Keratinocyte (primary cell): ENCODE measurements at places on chromosomes 16 and 17.

DNA sequence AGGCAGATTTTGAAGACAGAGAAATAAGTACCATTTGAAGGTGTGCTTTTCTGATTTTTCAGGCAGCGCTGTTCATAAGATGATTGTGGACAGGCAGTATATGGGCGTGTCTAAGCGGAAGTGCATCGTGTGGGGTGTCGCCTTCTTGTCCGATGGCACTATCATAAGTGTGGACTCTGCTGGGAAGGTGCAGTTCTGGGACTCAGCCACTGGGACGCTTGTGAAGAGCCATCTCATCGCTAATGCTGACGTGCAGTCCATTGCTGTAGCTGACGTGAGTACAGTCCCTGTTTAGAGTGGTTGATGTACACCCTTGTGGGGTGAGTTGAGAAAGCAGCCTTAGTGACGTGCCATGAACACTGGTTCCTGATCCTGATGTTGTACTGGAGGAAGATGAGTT lies 10.7 kb downstream of the UTP4 start:
- no peak for DNase-seq

GRCh38 chr17:51165680-51166197 lies 472 bp upstream of the NME2 start:
- DNase-seq, result no peak

GRCh38 chr17:17468217-17469010 lies 8.4 kb upstream of the MED9 start:
- DNase-seq, result no peak

- DNase-seq, result no peak
Observed at GRCh38 chr16:3715430-3715829, 1.9 kb downstream of the TRAP1 start.

- DNase-seq, result no peak
Observed at GRCh38 chr17:31736855-31737625, 122.0 kb downstream of the COPRS start.

GRCh38 chr16:5951486-5951885 lies 853.9 kb upstream of the EEF2KMT start:
- no peak for DNase-seq

GRCh38 chr16:66844342-66845079 lies at the start of gene CA7:
TSS of gene CA7 (plus strand) at chr16:66844414. CDS start at chr16:66844488, 74 bp downstream.
- DNase-seq, result no peak

DNA sequence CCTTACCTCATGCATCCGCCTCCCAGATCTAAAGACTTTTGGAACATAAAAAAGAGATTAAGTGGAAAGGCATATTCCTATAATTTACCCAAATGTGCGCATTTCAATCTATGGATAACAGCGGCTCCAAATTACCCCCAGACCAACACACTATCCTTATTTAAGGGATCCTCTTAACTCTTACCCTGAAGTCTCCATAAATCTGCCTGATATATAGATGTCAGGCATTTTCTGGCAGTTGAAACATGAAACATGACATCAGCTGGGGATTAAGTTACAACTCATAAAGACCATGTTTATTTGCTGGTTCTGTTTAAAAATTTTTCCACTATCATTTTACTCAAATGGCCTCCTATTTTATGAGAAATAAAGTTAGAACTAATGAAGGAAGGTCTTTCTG lies 478.5 kb upstream of the SALL1 start:
- DNase-seq, result no peak

DNA sequence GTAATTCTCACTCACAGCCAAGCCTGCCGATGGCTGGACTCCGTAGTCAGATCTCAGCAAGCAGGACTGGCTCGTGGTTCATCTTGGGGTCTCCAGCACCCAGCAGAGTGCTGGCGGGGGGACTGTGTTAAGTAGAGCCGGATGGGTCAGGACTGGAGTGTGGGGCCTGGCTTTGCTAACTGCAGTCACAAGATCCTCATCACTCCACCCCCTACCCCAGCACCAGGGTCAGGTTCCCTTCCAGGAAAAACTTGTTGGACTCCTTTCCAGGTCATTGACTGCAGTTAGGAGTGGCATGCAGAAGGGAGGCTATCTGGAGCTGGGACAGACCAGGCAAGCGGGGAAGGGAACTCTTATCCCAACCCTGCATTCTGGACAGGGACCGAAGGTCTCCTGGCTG lies 6.0 kb downstream of the CIITA start:
- DNase-seq, result no peak

GRCh38 chr17:37762666-37763065 lies 17.8 kb upstream of the HNF1B start:
- DNase-seq, result no peak

- DNase-seq, result no peak
Observed at GRCh38 chr17:39782481-39782880, 44.7 kb downstream of the GRB7 start.

GRCh38 chr16:81739503-81739902 lies 39.6 kb upstream of the PLCG2 start:
- no peak for DNase-seq
